ENCODE measurements at places on chromosomes 13 and 19.

GRCh38 chr19:3873151-3873550 is 4.3 kb upstream of the ZFR2 start:
- no peak for DNase-seq

DNA sequence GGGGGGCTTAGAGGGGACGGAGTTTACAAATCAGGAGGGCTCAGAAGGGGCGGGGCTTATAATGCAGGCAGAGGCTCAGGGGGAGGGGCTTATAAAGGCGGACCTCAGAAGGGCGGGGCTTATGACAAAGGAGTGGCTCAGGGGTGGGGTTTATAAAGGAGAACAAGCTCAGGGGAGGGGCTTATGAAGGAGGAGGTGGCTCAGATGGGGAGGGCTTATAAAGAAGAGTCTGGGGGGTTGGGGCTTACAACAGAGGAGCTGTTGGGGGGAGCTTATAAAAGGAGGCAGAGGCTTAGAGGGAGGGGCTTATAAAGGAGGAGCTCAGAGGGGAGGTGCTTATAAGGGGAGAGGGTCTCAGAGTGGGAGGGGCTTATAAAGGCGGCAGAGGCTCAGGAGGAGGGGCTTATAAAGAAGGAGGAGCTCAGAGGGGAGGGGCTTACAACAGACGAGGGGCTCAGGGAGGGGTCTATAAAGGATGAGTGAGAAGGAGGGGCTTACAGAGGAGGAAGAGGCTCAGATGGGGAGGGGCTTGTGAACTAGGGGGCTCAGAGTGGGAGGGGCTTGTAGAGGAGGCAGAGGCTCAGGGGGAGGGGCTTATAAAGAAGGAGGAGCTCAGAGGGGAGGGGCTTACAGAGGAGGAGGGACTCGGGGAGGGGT is 1.0 kb downstream of the SMIM24 start:
- no peak for DNase-seq

- DNase-seq = peak; percentile 11
Measured at GRCh38 chr13:32415019-32415418, 12.9 kb downstream of the N4BP2L1 start.

DNA sequence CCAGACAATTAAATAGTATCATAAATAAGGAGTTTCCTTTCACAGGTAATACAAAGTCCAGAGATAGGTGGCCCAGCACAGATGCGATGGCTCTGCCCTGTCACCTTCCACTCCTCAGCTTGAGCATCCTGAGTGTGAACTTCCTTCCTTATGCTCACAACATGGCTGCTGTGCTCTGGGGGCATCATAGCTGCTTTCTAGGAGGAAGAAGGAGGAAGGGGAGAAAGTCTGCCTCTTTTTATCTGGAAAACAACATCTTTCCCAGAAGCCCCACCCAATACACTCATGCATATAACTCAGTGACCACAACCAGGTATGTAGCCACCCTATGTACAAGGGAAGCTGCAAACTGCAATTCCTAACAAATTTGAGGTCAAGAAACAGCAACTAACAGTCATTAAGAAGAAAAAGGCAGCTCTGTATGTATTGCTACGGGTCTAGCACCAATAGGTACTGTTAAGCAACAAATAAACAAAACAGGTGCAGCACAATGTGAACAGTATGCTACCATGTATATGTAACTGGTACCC is 201.2 kb upstream of the UBL3 start:
- peak; percentile 5 for DNase-seq

DNA sequence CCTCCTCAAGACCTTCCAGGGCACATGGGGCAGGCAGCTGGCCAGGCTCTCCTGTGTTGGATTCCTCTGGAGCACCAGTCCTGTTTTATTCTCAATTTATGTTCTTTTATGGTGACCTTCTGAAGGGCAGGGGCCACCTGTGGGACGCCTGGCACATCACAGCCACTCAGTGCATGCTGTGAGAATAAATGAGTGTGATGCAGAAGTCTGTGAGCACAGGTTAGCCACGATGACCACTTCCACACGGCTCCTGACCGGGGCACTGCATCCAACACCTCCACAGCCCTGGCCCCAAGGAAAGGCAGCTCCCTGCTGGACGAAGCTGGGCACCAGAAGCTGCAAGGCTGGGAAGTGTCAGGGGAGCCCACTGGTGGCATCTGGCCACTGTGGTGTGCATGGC is 122.8 kb downstream of the CRYL1 start:
- DNase-seq = no peak

GRCh38 chr19:5985098-5985783 is 7.3 kb upstream of the RANBP3 start:
- DNase-seq = peak; percentile 49

GRCh38 chr13:52808842-52809219 is 39.6 kb downstream of the PCDH8 start:
- DNase-seq = no peak

- peak; percentile 96 for DNase-seq
Measured at GRCh38 chr19:44776402-44777096, 1.1 kb upstream of the CBLC start.

DNA sequence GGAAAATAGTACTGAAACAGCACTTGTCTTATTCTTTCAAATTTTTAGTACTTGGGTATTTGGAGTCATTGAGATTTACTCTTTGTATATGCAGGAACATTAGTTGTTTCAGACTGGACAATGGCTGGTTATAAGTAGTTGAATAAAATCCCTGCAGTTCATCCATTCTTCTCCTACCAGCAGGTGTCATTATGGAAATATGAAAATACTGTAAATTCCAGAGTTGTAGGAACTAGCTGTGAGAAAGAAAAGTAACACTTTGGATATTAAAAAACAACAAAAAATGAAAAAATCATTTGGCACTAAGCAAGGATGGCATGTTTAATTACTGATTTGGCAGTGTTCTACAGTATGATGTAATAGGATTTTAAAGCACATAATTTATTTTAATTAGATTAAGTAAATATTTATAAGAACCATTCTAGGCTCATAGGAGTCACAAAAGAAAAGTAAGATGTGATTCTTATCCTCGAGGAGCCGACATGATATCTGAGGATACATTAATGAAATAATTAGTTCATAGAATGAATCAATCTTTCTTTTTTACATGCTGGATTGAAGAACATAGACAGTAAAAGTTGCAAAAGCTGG is 155.3 kb downstream of the KCNRG start:
- DNase-seq = peak; percentile 33

DNA sequence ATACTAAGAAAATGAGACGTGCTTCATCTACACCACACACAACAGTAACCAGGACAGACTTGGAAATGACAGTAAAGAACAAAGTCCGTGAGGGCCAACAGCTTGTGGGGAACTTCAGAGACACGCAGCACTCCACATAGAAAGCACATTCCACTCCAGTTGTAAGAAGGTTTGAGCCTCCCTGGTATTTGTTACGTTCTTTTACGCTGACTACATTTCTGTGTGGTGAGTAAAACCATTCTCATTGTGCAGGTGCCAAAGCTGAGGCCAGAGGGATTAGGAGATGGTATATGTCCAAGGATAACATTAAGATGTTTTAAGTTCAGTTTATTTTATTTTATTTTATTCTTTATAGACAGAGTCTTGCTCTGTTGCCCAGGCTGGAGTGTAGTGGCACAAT is 1189.9 kb downstream of the UQCRFS1 start:
- no peak for DNase-seq

- DNase-seq = no peak
Measured at GRCh38 chr19:7720351-7720750, 11.6 kb downstream of the CLEC4G start.

DNA sequence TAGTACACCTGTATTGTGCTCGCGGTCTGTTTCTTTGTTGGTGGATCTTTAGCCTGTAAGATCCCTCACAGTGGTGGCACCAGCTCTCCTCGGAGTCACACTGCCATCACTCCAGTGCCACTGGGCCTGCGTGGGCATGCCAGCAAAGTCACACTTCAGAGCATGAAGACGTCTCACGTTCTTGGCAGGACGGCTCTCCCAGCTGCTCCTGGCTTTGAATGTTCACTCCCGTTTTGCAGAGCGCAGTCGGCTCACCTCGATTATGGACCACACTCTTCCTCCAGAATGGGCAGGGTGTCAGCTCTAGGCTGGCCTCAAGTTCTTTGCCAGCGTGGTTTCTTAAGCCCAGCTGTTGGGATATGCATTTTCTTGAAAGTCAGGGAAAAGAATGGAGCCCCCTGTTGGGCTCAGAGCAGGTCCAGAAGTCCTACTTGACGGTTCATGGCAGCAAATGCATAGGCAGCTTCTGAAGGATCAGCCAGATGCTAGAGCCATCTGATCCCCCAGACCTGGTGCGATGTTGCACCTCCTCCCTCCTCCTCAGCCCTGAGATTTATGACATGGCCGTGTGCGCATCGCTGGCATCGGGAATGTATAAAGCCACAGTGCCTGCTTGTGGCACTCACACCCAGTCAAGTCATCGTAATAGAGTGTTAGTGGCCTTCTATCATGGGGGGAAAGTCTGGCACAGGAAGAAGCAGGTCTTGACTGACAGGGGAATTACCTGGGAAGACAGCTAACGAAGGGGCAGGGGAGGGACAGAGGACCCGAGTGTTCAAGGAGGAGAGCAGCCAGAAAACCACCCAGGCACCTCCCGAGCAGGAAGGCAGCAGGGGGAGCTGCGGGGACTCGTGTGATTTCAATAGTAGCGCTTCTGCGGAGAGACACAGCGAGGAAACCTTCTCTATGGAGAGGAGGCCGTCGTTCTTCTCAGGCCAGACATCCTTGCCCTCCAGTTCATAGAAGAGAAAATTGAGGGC is 40.2 kb upstream of the NPAS1 start:
- no peak for DNase-seq

DNA sequence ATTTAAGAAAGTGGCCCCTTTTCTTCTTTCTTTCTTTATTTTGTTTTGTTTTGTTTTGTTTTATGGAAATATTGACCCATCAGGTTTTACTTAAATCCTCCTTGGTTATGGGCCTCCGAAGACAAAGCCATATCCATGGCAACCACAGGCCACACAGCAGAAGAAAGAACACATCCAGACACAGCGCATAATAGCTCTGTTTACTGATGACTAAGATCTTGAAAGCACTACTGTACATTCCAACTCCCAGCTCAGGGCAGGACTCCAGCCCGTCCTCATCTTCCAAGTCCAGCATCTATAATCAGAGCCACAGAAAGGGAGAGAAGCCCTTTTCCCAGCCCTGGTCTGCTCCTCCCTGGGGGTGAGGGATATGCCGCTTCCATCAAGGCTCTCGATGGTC is 84.3 kb downstream of the NUFIP1 start:
- DNase-seq = peak; percentile 76

GRCh38 chr19:48391100-48392005 is at the start of gene KDELR1:
TSS of gene KDELR1 (minus strand) at chr19:48391551. CDS start at chr19:48391358, 193 bp downstream.
- peak; percentile 32 for DNase-seq

GRCh38 chr13:24124789-24125476 is 35.6 kb upstream of the SPATA13 start:
- DNase-seq = no peak

DNA sequence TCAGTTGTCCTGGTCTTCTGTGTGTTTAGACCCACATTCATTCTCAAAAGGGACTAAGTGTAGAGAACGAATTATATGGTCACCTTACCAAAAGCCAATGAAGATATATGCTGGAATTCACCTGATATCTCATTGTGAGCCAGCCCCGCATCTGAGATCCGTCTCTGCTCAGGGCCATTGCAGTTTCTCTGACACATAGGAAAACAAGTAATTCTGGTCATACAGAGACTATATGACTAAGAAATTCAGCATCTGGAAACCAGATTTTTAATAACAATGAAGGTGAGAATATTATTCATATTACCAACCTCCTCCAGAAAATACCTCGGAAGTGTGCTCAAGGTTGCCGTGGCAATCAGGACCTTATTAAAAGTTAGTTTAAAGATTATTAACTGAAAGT is 278.6 kb upstream of the EDNRB start:
- DNase-seq = peak; percentile 26

GRCh38 chr19:47860602-47861297 is 1.7 kb downstream of the TPRX2 start:
- DNase-seq = no peak

DNA sequence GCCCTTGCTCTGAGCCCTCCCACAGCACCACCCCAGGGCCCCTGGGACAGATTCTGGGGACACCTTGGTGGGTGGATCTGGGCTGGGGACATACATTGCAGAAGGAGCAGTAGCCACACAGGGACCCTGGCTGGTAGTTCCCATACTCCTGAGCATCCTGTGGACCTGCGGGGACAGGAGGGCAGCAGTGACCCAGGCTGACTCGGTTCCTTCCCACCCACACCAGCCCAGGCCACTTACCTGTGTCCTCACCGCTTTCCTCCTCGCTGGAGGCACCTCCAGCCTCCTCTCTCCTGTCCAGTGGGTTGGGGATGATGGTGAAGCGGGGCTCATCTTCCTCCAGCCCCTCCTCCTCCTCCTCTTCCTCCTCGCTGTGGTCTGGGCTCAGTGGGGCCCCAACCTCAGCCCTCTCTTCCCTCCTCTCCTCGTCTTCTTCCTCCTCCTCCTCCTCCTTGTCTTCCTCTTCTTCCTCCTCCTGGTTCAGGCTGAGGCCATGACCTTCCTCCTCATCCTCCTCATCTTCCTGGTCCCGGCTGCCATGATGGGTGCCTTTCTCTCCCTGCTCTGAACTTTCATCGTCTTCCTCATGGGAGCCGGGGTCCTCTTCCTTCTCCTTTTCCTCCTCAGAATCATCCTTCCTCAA is 1.9 kb downstream of the HRC start:
- DNase-seq = no peak

DNA sequence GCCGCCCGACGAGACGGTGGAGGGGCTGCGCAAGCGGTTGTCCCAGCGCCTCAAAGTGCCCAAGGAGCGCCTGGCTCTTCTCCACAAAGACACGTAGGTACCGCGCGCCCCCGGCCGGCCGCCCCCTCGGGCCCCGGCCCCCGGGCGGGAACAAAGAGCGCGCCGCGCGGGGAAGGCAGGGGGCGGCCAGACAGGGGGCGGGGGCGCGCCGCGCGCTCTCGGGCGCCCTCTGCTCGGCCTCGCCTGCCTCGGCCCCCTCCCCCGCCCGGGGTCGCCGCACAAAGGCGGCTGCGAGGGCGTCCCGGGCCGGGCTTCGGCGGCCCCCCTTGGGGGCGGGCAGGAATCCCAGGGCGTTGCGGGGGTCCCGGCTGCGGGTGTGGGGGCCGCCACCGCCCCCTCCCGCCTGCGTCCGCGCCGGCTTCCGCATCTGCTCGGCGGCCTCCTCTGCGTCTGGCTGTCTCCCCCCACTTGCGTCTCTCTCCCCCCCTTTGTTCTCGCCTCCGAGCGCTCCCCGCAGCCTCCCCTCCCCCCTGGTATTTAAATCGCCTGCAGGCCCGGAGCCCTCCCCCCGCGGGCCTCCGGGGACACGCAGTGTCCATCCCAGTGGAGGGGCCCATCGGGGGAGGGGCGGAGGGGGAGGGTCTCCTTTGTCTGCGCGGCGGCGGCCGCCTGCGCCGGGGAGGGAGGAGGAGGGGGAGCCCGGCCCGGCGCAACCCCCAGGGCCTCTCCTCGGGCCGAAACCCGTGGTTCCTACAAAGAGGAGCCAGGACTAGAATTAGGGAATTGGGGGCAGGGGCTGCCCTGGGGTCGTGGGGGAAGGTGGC is 2.3 kb downstream of the MIDN start:
- DNase-seq = no peak

DNA sequence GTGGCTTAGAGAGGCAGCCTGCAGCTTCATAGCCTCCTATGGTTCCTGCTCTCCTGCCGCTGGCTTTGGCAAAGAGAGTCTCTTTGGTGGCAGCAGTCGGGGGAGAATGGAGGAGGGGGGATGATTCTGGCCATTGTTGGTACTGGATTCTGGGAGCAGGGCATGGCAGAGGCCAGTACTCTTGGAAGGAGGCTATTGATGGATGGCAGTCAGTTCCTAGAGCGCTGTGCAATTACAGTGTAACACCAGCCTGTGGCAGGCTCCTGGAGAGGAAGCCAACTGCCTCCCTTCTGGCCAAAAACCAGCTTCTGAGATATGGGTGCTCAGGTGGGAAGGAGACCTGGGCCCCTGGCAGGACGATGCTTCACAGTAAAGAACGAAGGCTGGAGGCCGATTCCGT is 47.9 kb upstream of the TMTC4 start:
- no peak for DNase-seq

Measured in bronchial epithelial cell (primary cell).